ENCODE measurements at places on chromosomes 4 and X.

- no peak for DNase-seq
Observed at GRCh38 chr4:147287588-147287890, 193.4 kb upstream of the EDNRA start.

GRCh38 chr4:115803825-115804224, 690.4 kb upstream of the NDST4 start:
- DNase-seq: no peak

GRCh38 chr4:166980419-166980818, 253.9 kb downstream of the SPOCK3 start:
- no peak for DNase-seq

- DNase-seq: no peak
Observed at GRCh38 chrX:3609810-3610209, 103.6 kb downstream of the PRKX start.

GRCh38 chr4:110020646-110021443, 108.2 kb downstream of the EGF start:
- no peak for DNase-seq

GRCh38 chrX:7068939-7069367, 78.6 kb upstream of the STS start:
- no peak for DNase-seq

- no peak for DNase-seq
Observed at GRCh38 chr4:7693237-7693608, 246.4 kb downstream of the AFAP1 start.

DNA sequence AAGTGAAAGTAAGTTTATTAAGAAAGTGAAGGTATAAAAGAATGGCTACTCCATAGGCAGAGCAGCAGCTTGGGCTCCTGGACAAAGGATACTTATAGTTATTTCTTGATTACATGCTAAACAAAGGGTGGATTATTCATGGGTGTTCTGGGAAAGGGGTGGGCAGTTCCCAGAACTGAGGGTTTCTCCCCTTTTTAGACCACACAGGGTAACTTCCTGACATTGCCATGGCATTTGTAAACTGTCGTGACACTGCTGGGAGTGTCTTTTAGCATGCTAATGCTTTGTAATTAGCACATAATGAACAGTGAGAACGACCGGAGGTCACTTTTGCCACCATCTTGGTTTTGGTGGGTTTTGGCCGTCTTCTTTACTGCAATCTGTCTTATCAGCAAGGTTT, 557.6 kb downstream of the SPRY1 start:
- no peak for DNase-seq

- DNase-seq: no peak
Observed at GRCh38 chr4:17165286-17165685, 266.8 kb upstream of the LDB2 start.

GRCh38 chr4:84944947-84945346, 21.5 kb downstream of the WDFY3 start:
- DNase-seq: no peak

- DNase-seq: no peak
Observed at GRCh38 chr4:4754641-4755040, 104.8 kb upstream of the MSX1 start.

All from CD8-positive, alpha-beta T cell (primary cell).